Activated CD4-positive, alpha-beta T cell treated with anti-CD3 and anti-CD28 coated beads, Interleukin-2, amount 50 U/mL, for 48 hours (primary cell): ENCODE measurements at places on chromosomes 16 and 17.

DNA sequence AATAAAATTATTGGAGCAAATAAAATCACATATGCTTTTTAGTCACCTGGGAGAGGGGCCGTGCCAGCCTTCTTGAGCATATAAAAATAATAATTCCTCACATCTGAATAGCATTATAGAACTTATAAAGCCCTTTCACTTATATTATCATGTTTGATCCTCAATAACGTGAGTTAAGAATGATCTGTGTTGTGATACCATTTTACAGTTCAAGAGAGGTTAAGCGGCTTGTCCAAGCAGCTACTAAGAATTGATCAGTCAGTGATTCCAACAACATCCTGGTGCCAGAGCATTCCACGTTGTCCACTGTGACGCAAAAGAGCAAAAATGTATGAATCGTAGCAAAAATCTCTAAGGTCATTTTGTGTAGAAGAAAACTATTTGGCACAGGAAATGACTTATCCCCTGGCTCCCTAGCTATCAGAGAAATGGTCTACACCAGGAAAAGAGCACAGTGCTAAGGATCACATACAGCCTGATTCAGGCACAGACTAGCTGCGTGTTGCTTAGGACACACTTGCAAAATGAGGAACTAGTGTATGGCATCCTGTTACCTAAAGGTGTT lies 33.0 kb downstream of the ANKFN1 start:
- no peak for DNase-seq

- no peak for DNase-seq
Observed at GRCh38 chr17:17175340-17175739, 30.8 kb downstream of the PLD6 start.

GRCh38 chr17:42410319-42410685 lies 12.8 kb downstream of the CAVIN1 start:
- DNase-seq, result no peak

GRCh38 chr17:66809408-66809807 lies 25.5 kb upstream of the CACNG5 start:
- DNase-seq, result no peak

GRCh38 chr17:3722716-3723115 lies 987 bp upstream of the HASPIN start:
- DNase-seq, result no peak

DNA sequence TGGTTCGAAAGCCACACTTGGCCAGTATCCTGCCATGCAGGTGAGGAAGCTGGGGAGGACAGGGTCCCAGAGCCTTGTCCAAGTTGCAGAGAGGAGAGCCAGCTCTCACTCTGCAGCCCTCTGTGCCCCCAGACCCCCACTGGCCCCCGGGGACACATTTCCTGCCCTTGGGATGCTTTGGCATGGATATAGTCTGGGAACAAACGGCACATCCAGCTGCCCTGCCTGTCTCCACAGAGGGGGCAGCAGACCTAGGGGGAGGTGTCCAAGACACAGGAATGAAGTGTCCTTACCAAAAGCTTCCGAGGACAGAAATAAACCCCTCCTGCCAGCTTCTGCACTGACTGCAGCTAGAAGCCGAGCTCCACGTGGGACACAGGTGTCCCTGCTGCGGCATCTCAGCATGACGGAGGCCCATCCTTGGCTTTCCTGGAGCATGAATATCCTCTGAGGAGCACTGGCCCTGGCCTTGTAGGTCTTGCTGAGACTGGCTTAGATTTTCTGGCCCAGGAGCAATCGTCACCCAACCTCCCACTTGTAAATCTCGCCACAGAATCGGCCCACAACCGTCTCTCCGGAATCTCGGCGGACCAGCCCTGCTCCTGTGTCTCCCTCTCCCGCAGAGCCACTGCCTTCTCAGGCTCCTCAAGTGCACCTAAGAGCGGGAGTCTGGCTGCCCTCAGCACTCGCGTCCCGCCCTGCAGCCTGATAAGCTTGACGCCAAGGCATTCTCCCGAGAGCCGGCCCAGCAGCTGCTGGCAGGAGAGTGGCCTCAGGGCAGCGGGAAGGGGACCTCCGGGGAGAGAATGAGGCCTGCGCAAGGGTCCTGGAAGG lies 1.1 kb upstream of the CAPN15 start:
- DNase-seq, result peak; percentile 41

GRCh38 chr16:50012182-50012581 lies 12.8 kb upstream of the CNEP1R1 start:
- DNase-seq, result no peak

- no peak for DNase-seq
Observed at GRCh38 chr16:10850478-10850850, 26.5 kb upstream of the CIITA start.

DNA sequence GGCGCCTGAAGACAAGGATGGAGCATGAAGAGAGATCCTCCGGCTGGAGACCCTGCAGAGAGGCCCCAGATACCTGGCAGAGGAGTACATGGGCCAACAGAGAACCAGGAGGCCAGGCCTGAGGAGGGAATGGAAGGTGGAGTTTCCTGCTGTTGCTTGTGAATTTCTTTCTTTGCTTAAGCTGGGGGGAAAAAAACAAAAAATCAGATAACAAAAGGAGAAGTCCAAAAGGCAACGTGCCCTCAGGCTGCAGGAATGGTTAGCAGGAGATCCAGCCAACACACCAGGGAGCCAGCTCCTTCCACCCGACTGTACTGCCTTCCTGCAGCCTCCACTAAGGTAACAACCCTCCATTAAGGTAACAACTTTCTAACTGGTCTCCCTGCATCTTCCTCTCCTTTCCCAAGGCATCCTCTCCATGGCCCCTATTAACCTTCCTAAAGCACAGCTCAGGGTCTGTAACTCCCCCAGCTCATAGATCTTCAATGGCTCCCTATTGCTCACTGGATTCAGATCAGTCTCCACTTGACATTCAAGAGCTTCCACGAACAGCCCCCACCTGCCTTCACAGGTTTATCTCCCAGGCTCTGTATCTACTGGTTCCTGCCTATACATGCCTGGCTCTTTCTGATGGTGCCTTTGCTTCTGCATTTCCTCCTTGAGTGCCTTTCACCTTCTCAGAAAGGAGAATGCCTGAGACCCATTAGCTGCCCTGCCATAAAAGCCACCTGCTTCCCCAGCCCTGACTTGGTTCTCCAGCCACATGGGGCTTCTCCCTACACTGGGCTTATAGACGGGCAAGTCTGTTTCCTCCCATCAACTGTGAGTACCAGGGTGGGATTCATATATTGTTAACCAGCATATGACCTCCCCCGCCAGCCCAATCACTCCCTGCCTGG lies 725 bp upstream of the ARL5C start:
- DNase-seq, result no peak
